ENCODE measurements at places on chromosomes 4 and X. TPM values are rescaled to one million over a fixed set of nuclear protein-coding genes. Genes with fewer than 3 reads are reported as not detected.

AMER1 gene
- 5.9 TPM for total RNA-seq

NSUN7 gene
- total RNA-seq, result not detected

VCX3B gene
- not detected for total RNA-seq

HHIP gene
- 0.09 TPM for total RNA-seq

SLC6A14 gene
- not detected for total RNA-seq

GJB1 gene
- total RNA-seq, result not detected

USP17L21 gene
- total RNA-seq, result not detected

MAOB gene
- total RNA-seq, result not detected

TLL1 gene
- 0.20 TPM for total RNA-seq

AFF2 gene
- total RNA-seq, result not detected

MMRN1 gene
- total RNA-seq, result 0.12 TPM

GAGE12F gene
- not detected for total RNA-seq

CPZ gene
- not detected for total RNA-seq

ADH6 gene
- total RNA-seq, result not detected

GPR119 gene
- not detected for total RNA-seq

MAGEB10 gene
- total RNA-seq, result not detected

WAS gene
- 0.20 TPM for total RNA-seq

RPL34 gene
- 1,546 TPM for total RNA-seq

NAP1L3 gene
- total RNA-seq, result 5.3 TPM

MXRA5 gene
- total RNA-seq, result not detected

HMGN5 gene
- total RNA-seq, result 5.1 TPM

UGT2A1 gene
- not detected for total RNA-seq

ETFDH gene
- 38.9 TPM for total RNA-seq

GPR50 gene
- not detected for total RNA-seq

MYOZ2 gene
- not detected for total RNA-seq

FSTL5 gene
- total RNA-seq, result not detected

SOWAHD gene
- total RNA-seq, result not detected

PF4V1 gene
- total RNA-seq, result not detected
